ENCODE measurements at places on chromosomes 1 and 21. TPM values are rescaled to one million over a fixed set of nuclear protein-coding genes. Genes with fewer than 3 reads are reported as not detected.

DNA sequence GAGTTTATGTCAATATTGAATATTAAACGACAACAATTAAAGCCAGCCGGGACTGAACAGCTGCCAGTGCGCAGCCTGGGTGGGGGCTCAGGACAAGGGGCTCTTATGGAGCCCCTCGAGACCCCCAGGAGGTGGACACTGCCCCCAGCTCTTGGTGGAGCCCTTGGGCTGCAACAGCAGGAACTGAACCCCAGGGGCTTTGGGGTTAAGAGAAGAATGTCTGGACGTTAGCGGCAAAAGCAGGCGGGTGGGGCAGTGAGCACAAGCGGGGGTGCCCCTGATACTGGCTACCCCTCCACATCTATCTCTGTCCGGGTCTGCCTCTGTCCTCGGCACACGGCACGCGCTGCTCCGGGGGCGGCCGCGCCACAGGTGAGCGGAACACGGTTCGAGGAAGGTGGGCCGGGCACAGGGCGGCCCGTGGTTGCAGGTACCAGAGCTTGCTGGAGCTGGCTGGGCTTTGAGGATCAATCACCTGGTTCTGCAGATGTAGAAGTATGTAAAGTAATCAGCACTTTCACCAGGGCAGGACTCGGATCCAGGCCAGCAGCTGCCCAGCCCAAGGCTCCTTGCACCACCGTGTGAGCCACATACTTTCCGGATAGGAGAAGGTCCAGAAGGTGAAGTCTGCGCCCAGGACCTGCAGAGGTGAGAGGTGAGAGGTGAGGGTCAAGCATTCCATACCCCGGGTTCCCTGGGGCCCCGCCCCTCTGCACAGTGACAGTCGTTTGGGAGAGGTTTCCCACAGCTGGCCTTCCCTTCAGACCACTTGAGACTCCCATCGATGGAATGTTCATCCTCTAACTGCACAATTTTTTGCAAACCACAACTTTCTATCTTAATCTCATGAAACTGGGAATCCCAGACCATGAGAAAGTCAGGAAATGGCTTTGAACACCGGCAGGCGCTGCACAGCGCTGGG is 12.4 kb upstream of the POFUT2 start:
- DNase-seq = no peak
- H3K27me3 ChIP-seq = peaks cover 5% of the 10 kb centered on the region
- H3K4me1 ChIP-seq = peaks cover 15% of the 10 kb centered on the region
- no peak overlapping the region for H3K4me3 ChIP-seq
- no peaks in the 10 kb centered on the region for H3K36me3 ChIP-seq
- H3K27ac ChIP-seq = no peak overlapping the region

GRCh38 chr21:46139686-46140085 is 15.7 kb downstream of the FTCD start:
- H3K27ac ChIP-seq = no peak overlapping the region
- H3K4me1 ChIP-seq = no peaks in the 10 kb centered on the region
- no peaks in the 10 kb centered on the region for H3K27me3 ChIP-seq
- DNase-seq = no peak

The LEMD1 gene
- total RNA-seq = 0.24 TPM

The PDZK1IP1 gene
- total RNA-seq = 1.1 TPM

DNA sequence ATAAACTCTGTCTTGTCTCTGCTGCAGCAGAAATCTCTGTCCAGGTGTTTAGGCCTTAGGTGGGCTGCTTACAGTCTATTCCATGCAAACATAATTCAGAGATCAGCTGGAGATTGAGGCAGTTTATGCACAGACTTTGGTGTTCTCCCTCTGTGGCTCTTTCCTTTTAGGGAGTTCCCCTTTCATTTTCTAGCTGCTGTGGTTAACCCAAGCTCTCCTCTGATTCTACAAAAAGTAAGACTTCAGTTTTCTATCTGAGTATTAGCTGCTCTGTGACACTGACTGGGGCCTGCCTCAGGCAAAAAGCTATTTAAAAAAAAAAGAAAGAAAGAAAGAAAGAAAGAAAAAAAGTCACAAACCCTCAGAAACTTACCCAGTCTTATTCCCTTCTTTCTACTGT is 211.1 kb downstream of the CAMTA1 start:
- DNase-seq = peak; percentile 13
- no peaks in the 10 kb centered on the region for H3K27me3 ChIP-seq
- peaks cover 4% of the 10 kb centered on the region for H3K4me1 ChIP-seq

The C1orf159 gene
- total RNA-seq = 5.0 TPM

The TBX19 gene
- total RNA-seq = 0.76 TPM

The LMO4 gene
- total RNA-seq = 42.5 TPM

DNA sequence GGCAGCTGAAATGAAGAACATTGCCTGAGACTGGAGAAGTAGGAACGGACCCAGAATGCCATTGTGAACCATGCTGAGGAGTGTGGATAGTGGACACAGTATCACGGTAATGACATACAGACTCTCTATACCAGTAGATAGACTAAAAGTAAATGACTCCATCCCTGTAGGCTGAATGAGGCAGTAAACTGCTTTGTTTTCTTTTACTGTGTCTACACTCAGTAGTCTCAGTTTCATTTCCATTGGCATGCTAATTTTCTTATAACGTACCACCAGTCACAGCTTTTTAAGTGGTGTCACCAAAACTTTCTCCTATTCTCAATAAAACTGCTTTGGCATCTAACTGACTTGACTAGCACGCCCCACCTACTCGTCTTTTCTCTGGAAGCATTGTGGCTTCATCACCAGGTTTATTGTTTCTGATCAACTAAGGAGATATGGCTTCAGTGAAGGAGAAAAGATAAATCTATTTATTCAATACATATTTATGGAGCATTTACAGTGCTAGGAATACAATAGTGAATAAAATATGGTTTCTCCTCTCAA is 8.4 kb upstream of the ZNF697 start:
- H3K27me3 ChIP-seq = peaks cover 2% of the 10 kb centered on the region
- no peaks in the 10 kb centered on the region for H3K4me1 ChIP-seq
- DNase-seq = no peak
- no peak overlapping the region for H3K27ac ChIP-seq
- H3K4me3 ChIP-seq = no peak overlapping the region

- peaks cover 46% of the 10 kb centered on the region for H3K4me1 ChIP-seq
- H3K4me3 ChIP-seq = no peak overlapping the region
- H3K27me3 ChIP-seq = peaks cover 7% of the 10 kb centered on the region
Observed at GRCh38 chr1:207459008-207459407, 4.9 kb downstream of the CR2 start.

- H3K27ac ChIP-seq = peak overlapping the region; percentile 42
- no peaks in the 10 kb centered on the region for H3K4me1 ChIP-seq
- H3K27me3 ChIP-seq = no peaks in the 10 kb centered on the region
- no peaks in the 10 kb centered on the region for H3K36me3 ChIP-seq
Observed at GRCh38 chr1:207619871-207620542, 24.9 kb upstream of the CR1L start.

DNA sequence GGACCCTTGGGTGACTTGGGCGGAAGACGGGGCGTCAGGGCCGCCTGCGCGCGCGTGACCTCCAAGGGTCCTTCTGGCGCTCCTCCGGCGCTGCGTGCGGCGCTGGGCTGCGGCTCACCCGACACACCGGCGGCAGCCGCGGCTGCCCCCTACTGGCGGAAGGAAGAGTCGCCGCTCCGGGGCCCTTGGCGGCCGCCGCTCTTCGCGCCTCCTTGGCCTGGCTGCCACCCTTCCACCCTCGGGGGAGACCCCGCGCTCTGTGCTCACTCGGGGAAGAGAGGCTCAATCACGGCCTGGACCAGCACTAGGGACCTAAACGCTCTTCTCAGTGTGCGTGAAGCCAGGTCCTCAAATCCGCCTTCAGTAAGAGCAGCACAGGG is 89.7 kb downstream of the DMRTA2 start:
- H3K27ac ChIP-seq = no peak overlapping the region
- peaks cover 6% of the 10 kb centered on the region for H3K4me1 ChIP-seq
- H3K36me3 ChIP-seq = no peaks in the 10 kb centered on the region

Measured in thymus (tissue), 14 donors.